ENCODE measurements at places on chromosomes 1 and 21.

DNA sequence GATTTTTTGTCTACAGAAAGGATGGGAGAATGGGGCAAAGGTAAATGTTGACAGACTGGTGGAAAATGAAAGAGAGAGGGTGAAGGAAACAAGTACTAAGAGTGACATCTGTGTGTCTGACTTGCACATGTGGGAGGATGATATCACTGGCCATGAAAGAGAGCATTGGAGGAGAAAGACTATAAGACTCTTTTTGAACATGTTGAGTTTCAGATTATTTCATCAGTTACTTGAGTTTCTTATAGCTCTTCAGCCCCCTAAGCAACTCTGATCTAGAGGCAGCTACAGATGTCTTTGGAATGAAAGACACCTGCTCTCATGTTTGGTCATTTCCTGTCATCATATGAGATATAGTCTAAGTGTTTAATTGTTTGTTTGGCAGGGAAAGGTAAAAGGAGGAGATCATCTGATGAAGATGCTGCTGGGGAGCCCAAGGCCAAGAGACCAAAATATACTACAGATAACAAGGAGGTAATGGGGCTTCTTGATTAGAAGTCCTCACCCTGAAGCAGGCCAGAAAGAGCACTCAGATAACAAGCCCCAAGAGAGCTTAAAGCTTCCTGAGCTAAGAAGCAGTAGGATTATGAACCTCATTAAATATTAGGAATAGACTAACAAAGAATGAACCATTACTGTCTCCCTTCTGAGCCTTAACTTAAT is 4.5 kb downstream of the POLR3C start:
- DNase-seq = no peak

- DNase-seq = no peak
Measured at GRCh38 chr1:206705726-206706297, 21.1 kb downstream of the MAPKAPK2 start.

DNA sequence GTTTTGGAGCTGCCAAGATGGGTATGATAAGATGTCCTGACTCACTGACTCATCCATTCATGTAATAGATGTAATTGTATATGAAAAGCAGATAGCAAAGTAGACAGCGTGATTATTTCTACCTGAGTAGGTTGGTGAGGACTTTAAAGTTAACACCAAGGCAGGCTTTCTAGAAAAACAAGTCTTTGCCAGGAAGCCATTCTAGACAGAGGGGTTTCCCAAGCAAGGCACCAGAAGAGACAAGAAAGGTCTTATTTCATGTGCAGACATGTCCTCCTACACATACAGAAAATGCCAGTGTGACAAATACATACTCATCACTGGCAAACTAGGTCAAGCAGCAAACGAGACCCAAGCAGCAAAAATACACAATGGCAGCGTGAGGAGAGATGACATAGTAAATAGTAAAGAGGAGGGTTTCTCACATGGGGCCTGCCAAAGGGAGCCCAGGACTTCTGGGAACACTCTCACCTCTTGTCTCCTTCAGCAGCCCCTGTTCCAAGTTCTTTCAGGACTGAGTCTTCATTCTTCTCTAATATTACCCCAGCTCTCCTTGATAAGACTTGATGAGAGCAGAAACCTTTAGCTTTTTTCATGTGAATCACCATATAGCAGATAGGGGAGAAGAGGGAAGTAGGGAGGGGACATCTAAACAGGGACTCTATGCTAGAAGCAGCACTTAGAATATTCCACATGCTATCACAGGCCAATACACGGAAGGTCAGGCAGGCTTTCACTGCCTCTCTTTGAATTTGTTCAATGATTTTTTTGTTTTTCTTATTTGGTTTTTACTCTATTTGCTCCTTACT is 114.6 kb upstream of the ATP1B1 start:
- no peak for DNase-seq

DNA sequence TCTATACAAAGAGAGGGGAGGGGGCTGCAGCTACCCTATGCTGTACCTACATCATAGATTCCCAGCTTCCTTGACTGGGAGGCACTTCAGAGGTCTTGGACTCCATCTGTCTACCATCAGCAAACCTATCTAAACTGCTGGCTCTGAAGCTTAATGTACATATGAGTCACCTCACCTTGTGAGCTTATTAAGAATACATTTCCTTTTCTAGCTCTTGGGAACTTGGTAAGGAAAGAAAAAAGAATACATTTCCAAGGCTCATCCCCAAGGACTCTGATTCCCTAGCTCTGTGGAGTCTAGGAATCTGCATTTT is 50.0 kb upstream of the PRELP start:
- DNase-seq = no peak

DNA sequence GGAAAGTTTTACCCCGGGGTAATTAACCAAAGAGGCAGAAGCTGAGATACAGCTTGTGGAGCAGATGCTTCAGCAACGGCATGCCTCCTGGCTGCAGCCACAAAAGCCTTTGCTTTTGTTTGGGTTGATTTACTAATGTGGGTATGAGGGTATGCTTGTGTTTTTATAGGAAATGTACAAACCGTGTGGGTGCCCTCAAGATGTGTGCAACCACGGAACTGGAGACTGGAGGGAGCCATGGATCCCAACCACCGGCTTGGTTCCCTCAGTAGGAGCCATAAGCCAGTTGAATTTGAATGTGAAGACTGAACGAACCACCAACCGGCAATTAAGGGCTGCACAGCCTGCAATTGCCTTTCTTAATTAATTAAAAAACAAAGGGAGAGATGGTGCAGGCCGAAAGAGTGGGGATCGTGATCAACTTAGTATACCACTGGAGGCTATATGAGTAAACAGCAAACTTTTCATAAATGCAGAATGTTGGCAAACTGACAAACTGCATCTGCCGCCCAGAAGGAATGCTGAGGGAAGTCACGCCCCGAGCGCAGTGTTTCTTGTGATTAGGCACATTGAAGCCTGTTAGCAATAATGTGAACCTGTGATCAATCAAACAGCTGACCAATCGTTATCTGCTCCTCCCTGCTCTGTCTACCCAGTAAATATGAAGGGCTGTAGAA is 104.1 kb downstream of the DISP1 start:
- DNase-seq = no peak
